Activated naive CD4-positive, alpha-beta T cell treated with anti-CD3 and anti-CD28 coated beads for 36 hours (primary cell): ENCODE measurements at places on chromosomes 1 and 21.

DNA sequence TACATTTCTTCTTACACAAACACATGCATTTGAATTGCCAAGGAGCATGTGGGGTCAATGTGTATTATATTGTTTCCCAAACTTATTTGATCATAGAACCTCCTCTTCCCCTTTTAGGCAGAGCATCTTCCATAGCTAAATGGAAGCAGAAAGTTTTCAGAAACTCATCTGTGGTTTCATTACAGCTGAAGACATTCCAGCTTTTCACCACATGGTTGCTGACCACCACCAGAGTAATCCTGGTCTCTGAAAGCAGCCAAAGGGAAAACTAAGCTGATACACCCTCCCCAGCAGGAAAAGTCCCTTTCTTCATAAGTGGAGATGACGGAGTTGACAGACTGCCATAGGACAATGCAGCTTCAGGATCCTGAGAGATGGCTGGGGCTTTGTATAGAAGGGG, 30.2 kb upstream of the OTUD3 start:
- no peaks in the 10 kb centered on the region for H3K36me3 ChIP-seq
- H3K4me1 ChIP-seq = no peaks in the 10 kb centered on the region
- no peak overlapping the region for H3K27ac ChIP-seq
- no peak for DNase-seq

DNA sequence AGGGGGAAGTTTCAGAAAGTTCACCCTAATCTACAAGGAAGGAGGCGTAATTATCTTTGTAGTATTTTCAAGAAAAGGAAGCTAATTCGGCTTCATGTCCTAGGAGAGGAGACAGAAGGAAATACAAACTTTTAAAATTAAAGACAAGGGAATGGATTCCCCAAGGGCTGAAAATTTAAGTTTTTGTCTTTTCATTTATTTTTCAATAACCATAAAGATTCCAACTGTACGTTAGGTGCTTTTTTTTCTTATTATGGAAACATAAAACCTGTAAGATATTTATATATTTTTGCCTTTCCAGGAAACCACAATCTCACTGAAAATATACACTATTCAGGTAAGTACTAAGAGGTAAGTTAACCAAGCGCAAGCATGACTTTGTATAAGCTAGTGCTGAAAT, at the start of gene OR2M3:
OR2M3 (plus strand) TSS at position 301 of the 400 bp plus-strand sequence. CDS start 5,803 bp downstream, outside the sequence.
- no peak for DNase-seq
- no peaks in the 10 kb centered on the region for H3K36me3 ChIP-seq
- H3K27ac ChIP-seq = no peak within 1 kb of the TSS
- no peaks in the 10 kb centered on the region for H3K27me3 ChIP-seq

DNA sequence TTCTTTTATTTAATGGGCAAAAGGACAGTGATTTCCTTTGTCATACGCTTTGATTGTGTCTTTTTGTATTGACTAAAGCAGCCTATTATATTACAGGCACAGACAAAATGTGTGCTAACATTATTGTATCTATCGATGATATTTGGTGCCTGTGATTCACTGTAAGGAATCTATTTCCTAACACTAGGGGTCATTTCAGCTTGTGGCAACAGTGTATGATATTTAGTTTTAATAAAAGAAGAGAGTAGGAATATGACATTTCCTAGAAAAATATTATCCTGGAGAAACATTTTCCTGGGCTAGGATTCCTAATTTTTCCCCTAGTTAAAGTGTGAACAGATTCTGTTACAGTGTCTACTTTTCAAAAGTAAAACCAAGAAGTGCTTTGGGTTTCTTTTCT, 42.8 kb downstream of the TYW3 start:
- H3K27ac ChIP-seq = no peak overlapping the region
- no peaks in the 10 kb centered on the region for H3K36me3 ChIP-seq
- peaks cover 14% of the 10 kb centered on the region for H3K27me3 ChIP-seq
- H3K4me1 ChIP-seq = no peaks in the 10 kb centered on the region
- no peak for DNase-seq
- H3K4me3 ChIP-seq = no peak overlapping the region

DNA sequence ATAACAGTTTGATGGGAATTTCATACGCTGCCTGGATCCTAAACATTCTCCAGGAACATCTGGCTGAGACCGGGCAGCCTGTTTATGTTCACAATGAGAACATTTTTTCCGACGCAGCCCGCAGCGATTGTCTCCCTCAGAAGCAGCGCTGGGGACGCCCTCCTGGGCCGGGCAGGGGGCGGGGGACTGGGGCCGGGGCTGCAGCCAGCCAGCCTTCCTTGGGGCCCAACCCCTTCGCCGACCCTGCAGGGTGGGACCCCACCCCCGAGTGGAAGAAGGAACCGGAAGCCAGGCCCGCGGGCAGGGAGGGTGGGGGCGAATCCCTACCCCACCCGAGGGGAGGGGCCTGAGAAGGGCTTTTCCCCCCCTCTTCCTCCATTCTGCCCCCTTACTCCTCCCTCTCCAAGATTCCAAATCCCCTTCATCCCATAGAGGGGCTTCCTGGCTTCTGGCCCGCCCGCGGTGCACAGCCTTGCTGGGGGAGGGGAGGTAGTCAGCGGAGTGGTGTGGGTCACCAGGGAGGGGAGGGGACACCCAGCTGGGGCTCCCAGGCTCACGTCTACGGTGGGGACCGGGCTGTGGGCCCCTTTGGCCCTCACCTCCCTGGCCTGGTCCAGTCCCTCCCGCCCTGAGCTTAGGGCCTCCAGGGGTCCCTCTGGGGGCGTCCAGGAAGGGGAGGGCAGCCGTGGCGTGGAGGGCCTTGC, 60.6 kb downstream of the WNT9A start:
- H3K27me3 ChIP-seq = no peaks in the 10 kb centered on the region
- H3K36me3 ChIP-seq = no peaks in the 10 kb centered on the region
- peak overlapping the region; percentile 41 for H3K27ac ChIP-seq
- H3K4me1 ChIP-seq = peaks cover 30% of the 10 kb centered on the region

GRCh38 chr21:21165063-21165645, 166.9 kb downstream of the NCAM2 start:
- no peaks in the 10 kb centered on the region for H3K36me3 ChIP-seq
- no peak overlapping the region for H3K4me3 ChIP-seq

- no peaks in the 10 kb centered on the region for H3K27me3 ChIP-seq
- DNase-seq = no peak
- no peak overlapping the region for H3K27ac ChIP-seq
- no peak overlapping the region for H3K4me3 ChIP-seq
These were observed 99.7 kb downstream of the GLIS1 start for GRCh38 chr1:53639251-53639763.

DNA sequence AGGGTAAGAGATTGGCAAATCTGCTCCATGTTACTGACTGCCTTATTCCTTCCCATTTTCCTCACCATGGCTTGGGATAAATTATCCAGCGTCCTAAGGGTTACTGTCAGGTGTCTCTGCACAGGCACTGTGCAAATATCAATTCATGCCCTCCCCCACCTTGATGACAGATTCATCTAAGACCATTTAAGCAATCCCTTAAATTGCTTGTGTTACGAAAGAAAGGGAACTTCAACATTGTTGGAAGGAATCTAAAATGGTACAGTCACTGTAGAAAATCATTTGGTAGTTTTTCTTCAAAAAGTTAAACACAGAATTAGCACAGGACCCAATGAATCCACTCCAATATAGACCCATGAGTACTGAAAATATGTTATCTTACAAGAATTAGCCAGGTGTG, 17.6 kb upstream of the MTARC2 start:
- H3K4me3 ChIP-seq = no peak overlapping the region
- no peaks in the 10 kb centered on the region for H3K36me3 ChIP-seq

DNA sequence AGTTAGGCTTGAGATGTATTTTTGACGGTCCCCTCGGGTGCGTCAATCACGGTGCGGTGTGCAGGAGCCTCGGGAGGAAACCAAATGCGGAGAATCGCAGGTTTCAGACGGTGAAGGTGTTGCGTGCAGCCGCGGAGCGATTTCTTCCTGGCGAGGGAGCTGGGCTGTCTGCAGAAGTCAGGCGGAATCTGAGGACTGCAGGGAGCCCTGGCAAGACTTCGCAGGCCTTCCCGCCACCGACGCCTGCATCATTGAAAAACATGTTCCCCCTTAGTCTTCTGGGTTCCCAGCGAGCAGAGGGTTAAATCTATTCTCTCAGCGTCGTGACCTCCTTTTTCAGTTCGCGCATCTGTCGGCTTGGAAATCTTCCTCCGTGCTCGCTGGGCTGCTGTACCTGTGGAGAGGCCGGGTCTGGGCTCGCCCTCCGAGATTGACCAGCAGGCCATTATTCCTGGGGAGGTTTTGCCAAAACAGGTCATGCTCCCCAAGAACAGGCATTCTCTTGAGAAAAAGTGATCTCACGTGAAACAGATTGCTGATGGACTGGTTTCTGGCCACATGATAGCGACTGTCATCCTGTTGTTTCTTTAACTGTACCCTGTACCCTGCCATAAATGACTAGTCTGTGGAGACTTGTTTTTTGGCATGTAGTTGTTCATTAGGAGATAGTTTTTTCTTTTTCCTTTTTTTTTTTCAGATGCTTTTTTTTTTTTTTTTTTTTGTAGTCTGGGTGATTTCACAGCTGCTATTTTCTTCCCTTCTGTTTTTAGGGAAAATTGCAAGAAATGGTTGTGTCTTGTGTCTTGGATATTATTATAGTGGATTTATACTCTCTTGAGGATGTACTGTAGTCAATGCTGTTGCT, 894 bp downstream of the EPB41 start:
- no peaks in the 10 kb centered on the region for H3K27me3 ChIP-seq
- peaks cover 53% of the 10 kb centered on the region for H3K4me1 ChIP-seq
- DNase-seq = peak; percentile 69
- H3K27ac ChIP-seq = peak overlapping the region; percentile 88

DNA sequence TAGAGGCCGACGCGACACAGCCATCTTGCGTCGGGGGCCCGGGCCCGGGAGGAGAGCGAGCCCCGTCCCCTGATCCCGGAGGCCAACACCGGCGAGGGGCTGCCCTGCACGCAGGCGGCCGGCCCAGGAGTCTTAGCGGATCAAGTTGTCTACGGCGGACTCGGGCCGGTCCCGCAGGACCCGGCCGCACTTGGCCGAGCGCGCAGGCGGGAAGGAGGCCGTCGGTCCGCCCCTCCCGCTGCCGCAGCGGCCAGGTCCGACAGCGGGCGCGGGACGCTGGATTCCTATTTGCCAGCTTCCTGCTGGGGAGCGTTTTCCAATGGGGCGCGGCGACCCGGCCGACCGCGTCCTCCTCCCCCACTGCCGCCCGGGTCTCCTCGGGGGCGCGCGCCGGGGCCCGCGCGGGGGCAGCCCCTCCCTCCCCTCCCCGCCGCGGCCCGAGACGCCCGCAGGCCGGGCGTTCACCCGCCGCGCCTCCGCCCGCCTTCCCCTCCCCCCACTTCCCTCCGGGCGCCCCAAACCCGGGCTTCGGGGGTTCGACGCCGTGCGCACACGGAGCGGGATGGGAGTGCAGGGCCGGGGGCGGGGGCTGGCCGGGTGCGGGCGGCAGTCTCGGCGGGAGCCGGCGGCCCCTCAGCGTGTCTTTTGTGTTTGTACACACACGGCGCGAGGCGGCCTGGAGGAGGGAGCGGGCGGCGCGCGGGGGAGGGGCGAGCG, 517 bp upstream of the H3-3A start:
- H3K27me3 ChIP-seq = no peaks in the 10 kb centered on the region
- H3K4me1 ChIP-seq = peaks cover 29% of the 10 kb centered on the region
- H3K27ac ChIP-seq = peak overlapping the region; percentile 69
- peak; percentile 22 for DNase-seq
- H3K4me3 ChIP-seq = peak overlapping the region; percentile 100

DNA sequence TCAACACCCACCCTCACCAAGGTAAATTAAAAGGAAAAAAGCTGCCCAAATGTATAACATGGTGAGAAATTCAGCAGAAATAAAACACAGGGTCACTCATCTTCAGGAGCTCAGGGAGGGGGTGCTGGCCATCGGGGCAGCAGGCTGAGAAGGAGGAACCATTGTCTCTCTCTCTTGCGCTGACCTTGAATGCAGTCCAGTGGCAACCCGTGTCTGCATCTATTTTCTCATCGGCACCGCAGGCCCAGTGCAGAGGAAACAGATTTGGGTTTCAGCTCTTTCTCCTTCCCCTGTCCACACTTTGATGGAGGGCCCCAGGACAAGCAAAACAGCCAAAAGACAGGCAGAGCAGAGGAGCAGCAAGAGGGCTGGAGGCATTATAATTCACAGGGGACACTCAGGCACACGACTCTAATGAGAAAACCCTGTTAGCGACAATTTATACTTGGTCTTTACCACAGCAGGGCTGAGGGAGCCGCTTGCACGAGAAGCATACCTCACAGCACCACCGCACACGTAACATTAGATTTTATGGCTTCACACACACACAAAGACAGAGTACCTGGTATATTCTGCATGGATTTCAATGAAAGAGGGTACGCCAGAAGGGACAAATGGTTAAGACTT, 18.6 kb downstream of the MKNK1 start:
- peaks cover 8% of the 10 kb centered on the region for H3K4me1 ChIP-seq
- peaks cover 37% of the 10 kb centered on the region for H3K36me3 ChIP-seq
- no peak for DNase-seq
- H3K27ac ChIP-seq = no peak overlapping the region
- H3K4me3 ChIP-seq = no peak overlapping the region

DNA sequence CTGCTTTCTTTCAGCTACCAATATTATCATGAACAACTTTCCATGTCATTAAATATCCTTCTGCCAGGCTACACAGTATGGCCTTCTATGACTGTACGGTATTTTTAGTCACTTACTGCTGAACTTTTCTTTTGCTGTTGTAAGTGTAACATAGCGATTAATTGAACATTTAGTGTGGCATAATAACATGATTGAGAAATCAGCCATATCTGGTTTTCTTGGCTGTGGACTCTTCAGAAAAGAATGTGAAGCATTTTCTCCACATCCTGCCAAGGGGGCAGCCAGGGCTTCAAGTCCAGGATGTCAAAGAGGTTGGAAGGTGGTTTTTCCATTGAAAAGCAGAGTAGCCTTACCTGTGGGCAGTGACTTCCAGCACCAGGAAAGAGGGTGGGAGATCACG, 8.8 kb upstream of the AHCYL1 start:
- no peaks in the 10 kb centered on the region for H3K27me3 ChIP-seq
- no peaks in the 10 kb centered on the region for H3K36me3 ChIP-seq
- H3K27ac ChIP-seq = no peak overlapping the region
- DNase-seq = no peak
- no peaks in the 10 kb centered on the region for H3K4me1 ChIP-seq

DNA sequence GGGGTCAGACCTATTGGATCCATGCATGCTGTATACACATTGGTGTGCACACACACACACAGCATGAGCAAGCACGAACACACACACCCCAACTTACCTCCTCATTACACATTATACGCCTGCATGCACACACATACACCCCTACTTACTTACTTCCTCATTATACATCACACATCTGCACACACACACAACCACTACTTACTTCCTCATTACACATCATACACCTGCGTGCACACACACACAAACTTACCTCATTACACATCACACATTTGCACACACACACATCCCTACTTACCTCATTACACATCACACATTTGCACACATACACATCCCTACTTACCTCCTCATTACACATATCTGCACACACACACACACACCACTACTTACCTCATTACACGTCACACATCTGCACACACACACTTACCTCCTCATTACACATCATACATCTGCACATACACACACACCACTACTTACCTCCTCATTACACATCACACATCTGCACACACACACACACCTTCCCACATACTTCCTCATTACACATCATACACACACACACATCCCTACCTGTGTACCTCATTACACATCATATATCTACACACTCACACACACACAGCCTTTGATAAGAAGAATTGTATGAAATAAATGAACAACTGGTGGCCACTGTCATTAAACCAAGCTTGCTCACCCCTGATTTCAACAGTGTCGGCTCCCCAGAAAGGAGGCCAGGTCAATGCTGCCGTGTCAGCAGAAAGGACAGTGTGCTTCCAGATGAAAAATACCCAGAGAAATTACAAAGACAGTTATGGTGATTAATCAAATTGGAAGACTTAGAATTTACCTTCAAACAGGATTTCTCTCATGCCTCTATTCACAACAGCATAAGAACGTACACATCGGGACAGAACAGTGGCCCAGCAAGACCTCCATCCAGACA, 117.8 kb downstream of the SETD4 start:
- no peak overlapping the region for H3K4me3 ChIP-seq
- H3K27ac ChIP-seq = no peak overlapping the region
- H3K36me3 ChIP-seq = no peaks in the 10 kb centered on the region
- no peaks in the 10 kb centered on the region for H3K27me3 ChIP-seq
- no peak for DNase-seq
